ENCODE measurements at places on chromosomes 6 and 20.

GRCh38 chr6:22194188-22194921, 102.5 kb downstream of the PRL start:
- DNase-seq: no peak

- DNase-seq: no peak
These were observed 54.9 kb upstream of the SMOC2 start for GRCh38 chr6:168385858-168386735.

DNA sequence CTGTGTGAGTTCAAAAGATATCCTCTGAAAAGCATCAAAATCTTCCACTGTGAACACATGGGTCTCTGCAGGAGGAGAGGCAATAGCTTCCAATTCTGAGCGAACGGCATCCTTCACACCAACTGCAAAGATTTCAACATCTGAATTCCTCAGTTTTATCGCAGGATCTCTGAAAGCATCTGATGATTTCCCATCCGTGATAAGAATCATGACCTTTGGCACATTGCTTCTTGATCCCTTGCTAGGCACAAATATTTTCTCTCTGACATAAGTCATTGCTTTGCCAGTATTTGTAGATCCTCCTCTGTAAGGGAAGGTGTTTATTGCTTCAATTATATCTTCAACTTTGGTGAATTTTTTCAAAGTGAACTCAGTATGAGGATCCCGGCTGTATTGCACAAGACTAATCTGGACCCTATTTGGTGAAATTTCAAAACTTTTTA, 22.7 kb downstream of the COL12A1 start:
- DNase-seq: no peak

GRCh38 chr6:83879746-83880145, 20.3 kb downstream of the CYB5R4 start:
- DNase-seq: no peak

DNA sequence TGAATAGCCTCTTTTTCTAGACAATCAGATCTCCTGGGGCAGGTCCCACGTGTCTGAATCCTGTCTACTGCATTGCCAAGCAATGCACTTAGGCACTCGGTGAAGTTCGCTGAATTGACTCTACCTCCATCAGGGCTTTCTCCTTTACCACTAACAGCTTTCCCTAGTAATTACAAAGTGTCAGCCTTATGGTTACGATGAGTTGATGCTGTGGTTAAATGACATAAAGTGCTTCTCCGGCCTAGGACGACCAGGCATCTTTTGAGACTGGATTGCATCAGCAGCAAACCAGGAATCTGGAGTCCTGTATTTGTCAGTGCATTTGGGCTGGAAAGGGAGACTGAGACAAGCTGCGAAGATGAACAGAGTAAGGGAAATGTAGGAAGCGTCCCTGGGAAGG, 21.5 kb downstream of the NOX3 start:
- DNase-seq: no peak

DNA sequence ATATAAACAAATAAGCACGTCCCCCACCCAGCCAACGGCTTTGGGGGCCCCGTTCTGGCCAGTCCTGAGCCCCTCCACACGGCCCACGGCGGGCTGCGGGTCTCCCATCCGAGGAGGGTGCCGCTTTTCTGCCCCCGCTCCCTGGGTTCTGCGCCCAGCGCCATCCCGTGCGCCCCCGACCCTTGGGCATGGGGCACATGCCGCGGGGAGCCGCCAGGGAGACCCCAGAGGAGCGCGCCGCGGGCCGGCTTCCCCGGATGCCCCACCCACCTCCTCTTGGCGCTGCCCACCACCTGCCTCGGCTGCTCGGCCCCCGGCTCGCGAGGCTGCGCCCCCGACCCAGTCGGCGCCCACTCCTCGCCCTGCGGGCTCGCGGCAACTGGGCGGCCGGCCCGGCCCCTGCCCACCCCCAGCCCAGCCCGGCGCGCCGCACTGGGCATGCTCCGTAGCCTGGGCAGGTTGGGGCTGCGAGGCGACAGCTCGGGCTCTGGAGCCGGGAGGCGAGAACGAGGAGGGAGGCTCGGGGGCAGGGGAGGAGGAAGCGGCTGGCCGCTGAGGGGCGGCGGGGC, 570 bp upstream of the PLCB4 start:
- DNase-seq: no peak

DNA sequence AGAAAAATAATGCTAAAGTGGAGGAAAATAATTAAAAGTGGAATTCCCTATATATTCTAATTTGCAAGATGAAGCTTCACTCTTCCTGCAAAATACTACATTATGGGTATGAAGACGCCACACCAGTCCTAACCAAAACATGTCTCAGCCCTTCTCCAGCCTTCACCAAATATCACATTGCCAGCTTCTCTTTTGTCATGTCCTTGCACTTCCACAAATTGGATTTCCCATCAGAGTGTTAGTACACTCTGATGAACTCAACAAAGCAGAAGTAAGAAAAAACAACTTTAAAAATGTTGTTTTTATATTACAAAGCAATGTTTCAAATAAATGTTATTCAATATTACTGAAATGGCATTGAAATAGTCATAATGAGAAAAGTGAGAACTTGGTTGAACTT, 62.4 kb upstream of the RNF146 start:
- DNase-seq: no peak

DNA sequence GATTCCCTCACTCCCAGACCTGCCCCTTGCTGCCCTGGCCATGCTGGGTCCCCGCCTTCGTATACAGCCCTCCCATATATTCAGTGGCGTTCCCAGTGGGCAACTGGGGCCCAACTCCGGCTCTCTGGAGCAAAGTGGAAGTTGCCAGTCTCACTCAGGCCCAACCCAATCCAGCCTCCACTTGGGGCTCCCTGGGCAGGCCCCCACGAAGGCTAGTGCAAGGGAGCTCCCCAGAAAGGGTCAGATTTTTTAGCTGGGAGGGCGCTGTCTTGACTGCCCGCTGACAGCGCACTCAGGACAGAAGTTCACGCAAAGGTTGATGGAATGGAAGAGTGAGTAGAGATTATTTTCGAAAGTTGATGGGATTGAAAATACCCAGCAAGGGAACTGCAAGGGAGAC, 5.9 kb downstream of the TP53TG5 start:
- DNase-seq: peak; percentile 72

DNA sequence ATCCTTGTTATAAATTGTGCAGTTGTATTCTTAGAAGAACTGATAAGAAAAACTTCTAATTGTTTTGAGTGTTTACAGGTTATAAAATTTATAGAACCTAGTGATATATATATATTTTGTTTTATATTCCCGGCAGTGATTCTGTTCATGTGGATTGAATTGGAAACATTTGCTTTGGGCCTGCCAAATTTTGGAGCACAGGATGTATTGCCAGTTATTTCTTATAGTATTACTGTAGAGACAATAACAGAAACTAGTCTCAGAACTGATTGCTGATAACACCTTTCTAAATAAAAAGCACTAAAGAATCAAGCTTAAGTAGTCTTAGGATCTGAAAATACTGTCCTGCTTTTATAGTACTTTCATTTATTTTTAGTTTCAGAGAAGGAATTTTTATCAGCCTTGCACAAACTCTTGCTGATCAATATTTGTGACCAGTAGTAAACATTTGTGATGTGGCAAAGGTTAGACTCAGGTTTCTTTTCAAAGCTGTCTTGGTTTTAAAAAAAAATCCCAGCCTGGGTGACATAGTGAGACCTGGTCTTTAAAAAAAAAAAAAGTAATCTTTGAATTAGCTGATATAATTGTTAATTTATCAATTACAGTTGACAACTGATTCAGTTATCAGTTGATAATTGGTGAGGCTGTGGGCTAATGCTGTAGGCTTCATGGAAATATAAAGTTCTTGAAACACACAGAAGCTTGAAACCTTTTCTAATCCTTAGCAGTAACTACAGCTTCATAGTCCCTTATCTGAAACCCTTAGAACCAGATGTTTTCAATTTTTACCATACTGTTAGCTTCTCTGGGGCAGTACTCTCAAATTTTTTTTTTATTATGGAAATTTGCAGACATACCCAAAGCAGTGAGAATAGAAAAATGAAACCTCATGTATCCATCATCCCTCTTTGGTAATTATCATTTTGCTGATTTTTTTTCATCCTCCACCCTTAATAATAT, 42.4 kb downstream of the RNGTT start:
- no peak for DNase-seq

DNA sequence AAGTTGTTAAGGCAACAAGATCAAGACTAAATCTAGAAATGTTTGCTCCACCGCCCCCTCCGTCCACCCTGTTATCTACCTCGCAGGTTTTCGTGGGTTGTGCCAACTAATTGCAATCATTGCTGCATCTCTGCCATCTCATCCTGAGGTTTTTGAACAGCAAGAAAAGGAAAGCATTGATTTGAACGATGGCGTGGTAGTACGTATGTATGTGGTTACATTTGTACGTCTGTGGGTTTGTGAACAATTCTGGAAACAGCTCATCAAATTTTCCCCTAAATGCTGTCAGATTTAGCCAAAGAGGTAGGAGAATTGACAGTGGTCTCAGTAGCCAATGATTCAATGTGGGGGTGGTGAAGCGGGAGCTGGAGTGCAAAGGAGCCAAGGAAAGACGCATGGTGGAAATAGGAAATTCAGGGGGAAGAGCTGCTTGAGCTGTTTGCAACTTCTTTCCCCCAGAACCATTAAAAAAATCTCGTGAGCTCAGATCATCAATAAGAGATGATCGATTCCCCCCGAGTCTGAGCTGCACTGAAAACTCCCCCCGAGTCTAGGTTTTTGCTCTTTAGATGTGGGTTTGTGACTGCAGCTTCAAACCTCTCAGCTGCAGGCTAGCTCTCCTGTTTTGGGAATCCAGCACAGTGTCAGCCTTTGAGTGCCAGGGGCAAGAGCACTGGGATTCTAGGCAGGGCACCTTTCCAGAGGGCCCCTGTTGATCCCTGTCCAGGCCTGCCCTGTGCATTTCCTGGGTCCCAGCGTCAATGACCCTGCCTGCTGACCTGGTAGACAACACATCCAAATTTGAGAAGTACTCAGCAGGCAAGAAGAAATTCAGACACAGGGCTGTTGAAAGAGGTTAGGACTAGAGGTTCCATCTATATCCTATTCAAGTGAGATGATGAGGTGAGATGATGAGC, 72.6 kb upstream of the LY86 start:
- DNase-seq: no peak

GRCh38 chr6:94213226-94213625, 793.9 kb upstream of the EPHA7 start:
- no peak for DNase-seq
